ENCODE measurements at places on chromosomes 7 and 10.

DNA sequence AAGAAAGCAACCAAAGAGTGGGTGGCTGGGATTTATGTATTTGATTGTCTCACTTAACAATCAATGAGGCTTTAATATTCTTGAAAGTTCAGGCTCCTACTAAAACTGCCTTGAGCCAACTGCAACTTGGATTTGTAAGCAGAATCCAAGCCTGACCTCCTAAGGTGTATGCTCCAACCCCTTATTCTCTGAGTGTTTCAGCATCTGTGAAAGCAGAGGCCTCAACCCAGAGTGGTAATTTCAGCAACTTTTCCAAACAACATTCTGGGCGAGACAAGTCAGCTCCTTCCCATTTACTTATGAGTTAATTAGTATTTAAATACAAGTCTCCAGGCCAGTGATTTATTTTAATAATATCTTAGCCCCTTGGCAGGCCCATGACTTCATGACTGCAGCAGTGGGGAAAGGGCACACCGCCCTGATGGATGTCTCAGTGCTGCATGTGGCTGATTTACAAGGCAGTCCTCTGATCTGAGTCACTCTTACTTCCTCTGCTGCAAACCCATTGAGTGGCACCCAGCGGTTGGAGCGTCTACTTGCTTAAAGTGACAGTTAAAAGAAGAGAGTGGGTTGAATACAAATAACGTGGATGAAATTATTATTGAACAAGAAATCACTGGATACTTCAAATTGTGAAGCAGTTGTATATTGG is 209.1 kb downstream of the TRIL start:
- no peak for DNase-seq

GRCh38 chr10:114937962-114938855 is at the start of gene TRUB1:
Gene TRUB1, plus strand, starts transcription at chr10:114938195. Its CDS starts 59 bp downstream, at chr10:114938254.
- DNase-seq: peak; percentile 92

DNA sequence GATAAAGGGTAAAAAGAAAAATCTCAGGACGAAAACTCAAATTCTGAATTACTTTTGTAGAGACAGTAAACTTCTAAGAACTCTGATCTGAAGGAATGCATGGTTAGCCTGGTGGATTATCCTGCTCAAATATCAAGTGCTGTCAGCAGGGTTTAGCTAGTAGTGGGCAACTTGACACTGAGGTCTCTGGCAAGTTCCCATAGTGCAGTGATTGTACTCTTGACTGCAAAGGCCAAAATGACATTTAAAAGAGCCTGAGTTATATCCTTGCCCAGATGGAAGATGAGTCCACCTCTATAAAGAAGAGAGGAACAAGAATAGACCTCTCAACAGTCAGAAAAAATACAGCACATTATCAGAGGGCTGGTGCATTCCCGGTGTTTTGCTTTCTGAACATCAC is 304.5 kb upstream of the IMMP2L start:
- no peak for DNase-seq

DNA sequence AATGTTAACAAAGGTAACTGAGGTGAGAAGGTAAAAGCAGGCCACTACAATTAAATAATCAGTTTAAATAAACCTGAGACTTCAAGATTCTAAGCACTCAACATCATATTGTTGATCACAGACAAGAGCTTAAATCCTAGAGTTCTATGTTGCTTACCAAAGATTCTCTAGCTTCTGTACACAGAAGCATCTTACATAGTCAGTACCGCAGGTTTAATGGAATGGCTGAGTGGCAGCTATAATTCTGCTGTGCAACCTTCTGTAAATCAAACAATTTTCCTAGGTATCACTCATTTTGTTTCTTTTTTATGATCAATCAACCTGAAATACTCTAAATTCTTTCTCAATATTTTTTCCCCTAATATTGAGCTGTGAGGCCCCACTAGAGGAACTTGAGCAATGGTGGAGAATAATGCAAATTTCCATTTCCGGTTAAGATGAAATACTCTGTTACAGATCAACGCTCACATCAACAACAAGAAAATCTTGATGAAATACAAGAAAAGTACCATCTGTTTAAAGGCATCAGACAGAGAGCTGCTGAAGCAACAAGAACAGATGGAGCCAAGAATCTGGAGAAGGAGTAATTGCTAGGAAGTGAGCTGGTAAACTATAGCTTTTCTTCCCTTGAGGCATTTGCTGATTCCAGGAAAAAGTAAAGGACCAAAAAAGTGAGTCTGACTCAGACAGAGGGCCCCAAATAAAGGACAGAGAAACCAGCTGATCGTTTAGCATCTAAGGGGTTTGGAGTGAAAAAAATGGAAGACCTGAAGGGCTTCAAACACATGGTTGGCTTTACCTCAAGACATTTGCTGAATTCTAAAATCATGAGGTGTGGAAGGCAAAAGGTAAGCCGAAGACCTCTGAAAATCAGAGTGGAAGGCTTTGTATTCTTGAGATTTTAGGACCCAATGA is 22.6 kb downstream of the PNPLA8 start:
- DNase-seq: no peak

GRCh38 chr7:131482800-131483199 is 73.6 kb downstream of the PODXL start:
- no peak for DNase-seq

DNA sequence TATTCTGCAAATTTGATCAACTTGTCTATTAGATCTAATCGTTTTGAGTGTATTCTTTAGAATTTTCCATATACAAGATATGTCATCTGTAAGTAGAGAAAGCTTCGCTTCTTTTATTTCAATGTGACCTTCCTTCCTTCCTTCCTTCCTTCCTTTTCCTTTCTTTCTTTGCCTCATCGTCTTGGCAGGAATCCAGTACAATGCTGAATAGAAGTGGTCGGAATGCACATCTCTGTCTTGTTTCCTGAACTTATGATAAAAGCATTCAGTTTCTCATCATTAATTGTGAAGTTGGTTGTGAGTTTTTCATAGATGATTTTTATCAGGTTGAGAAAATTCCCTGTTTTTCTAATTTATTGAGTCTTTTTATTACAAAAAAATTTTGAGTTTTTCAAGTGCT is 300.7 kb upstream of the ZNF32 start:
- DNase-seq: no peak

GRCh38 chr7:70645279-70645678 is 486.7 kb upstream of the GALNT17 start:
- DNase-seq: no peak

DNA sequence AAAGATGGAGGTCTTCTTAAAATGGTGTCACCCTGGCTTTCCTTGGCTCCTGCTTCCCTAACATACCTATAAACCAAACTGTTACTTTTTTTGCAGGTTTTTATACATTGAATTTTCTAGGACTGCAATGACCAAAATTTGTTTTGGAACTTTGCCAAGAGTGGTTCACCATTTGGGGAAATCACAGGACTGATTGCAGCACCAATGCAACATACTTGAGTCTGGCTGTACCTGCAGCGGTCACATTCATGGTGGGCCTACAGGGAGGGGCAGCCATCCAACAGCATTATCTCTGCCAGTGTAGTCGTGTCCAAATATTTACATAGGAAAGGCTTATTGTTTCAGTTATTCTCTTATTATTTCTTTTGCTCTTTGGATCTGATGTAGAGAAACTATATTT is 69.0 kb downstream of the HACD1 start:
- no peak for DNase-seq

GRCh38 chr7:81209059-81209458 is 290.2 kb upstream of the SEMA3C start:
- no peak for DNase-seq

- DNase-seq: no peak
Measured at GRCh38 chr10:33402220-33403073, 68.0 kb upstream of the NRP1 start.

DNA sequence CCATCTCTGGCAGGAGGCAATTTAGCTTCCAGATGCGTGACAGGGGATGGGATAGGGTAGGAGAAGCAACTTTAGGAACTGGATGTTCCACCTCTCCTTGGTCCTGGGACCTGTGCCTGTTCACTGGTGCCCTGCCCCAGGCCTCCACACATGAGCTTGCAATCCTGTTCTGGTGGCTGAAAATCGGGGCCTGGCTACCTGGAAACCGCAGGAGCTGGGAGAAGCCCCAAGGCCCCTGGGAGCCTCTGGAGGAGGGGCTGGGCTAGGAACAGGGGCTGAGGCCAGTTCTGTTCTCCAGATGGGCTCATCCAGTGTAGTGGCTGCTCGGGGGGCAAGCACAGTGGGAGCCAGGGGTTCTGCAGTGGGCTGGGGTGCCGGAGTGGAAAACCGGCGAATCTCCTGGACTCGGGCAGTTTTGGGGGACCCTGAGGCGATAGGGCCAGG is 5.3 kb upstream of the MYOZ1 start:
- DNase-seq: no peak

GRCh38 chr7:94041529-94041928 is 37.4 kb upstream of the BET1 start:
- no peak for DNase-seq

GRCh38 chr7:78195281-78195680 is 396.7 kb downstream of the PHTF2 start:
- no peak for DNase-seq

GRCh38 chr10:71399946-71400345 is 3.2 kb downstream of the CDH23 start:
- DNase-seq: no peak

DNA sequence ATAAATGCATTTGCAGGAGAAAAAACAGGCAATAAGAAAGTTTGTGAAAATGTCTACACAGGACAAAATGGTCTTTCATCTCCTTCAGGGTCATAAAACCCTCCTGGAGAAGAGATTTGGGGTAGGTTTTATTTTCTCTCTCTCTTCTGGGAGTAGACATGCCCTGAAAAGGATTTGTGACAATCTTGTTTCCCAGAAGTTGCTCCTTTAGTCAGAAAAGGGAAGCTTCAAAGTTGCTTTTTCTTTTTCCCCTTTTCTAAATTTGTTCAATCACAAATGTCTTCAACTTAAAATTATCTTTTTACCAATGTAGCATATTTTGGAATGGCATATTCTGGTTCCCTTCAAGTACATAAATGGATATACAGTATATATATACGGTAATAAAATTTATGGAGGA is 9.4 kb upstream of the ANKRD22 start:
- DNase-seq: no peak

DNA sequence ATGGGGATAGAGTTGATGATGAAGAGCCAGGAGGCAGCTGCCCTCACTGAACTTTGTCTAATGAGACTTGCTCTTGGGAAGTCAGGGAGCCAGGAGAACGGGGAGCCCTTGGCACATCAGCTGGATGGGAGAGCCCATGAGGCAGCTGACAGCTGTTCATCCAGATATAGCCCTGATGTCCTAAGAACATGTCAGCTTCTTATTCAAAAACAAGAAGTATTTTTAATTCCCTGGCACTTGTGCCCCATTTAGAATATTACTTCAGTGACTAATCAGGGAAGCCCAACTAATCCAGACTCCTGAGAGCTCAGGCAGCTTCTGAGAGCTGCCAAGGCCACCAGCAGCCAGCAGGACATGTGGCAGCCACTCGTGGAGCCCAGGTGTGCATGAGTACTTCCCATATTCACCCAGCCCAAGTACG is 363.4 kb downstream of the GRID1 start:
- no peak for DNase-seq

DNA sequence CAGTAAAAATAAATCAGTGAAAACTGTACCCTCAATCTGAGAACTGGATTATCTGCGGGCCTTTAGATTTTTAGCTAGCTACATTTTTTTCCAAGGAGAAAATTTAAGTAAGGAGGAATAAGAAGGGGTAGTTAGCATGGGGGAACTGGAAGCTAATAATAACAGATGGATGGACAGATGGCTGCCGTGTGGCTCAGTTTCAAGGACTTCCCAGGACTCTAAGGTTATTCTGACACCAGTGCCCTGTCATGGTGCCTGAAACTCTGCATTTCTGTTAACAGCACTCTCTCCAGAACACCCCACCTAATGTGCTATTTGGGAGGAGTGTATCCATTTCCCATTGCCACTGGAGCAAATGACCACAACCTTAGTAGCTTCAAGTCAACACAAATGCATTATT is 75.7 kb upstream of the PDE1C start:
- no peak for DNase-seq

- DNase-seq: no peak
Measured at GRCh38 chr7:16416289-16417282, 4.8 kb downstream of the CRPPA start.

GRCh38 chr7:151148319-151149259 is 18.9 kb downstream of the GBX1 start:
- DNase-seq: no peak

- DNase-seq: no peak
Measured at GRCh38 chr10:103192089-103192450, 1.0 kb downstream of the NT5C2 start.

DNA sequence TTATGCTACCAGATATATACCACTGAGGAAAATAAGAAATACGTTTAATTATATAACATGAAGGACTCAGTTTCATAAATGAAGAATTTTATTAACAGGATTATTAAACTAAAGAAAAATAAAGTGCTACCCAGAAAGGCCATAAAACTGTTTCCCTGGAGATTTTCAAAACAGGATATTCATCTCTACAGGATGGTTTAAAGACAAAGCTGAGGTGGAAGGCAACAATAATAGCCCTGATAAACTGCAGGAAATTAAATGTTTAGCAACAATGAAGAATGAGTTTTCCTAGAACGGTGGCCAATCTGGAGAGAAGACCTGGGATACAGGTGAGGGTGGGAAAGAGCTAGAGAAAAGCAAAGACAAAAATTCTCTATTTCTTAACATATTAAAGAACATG is 11.9 kb downstream of the RHEB start:
- DNase-seq: no peak

GRCh38 chr7:99325592-99326407 is at the start of gene ARPC1A:
Gene ARPC1A, plus strand, starts transcription at chr7:99325898. Its CDS starts 7,456 bp downstream, at chr7:99333354.
- DNase-seq: peak; percentile 91

DNA sequence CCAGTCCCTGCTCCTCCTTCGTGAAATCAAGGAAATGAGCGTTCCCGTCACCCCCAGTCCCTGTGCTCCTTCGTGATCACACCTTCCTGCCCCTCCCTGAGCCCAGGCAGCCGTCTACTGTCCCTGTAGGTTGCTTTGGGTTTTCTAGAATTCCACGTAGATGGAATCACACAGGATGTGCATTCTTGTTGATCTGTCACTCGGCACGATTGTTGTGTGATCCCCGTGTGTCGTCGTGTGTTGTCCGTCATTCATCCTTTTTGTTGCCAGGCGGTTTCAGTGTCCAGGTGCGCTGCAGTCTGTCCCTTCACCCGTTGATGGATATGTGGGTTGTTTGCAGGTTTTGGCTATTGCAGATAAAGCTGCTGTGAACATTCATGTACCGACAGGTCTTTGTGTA is 9.4 kb downstream of the MTG1 start:
- no peak for DNase-seq
